ENCODE measurements at places on chromosomes 11 and 22. TPM values are rescaled to one million over a fixed set of nuclear protein-coding genes. Genes with fewer than 3 reads are reported as not detected.

ARRB1 gene
- total RNA-seq, result 56.5 TPM

SLC5A1 gene
- total RNA-seq, result not detected

MS4A6A gene
- not detected for total RNA-seq

CYB5R2 gene
- total RNA-seq, result 15.1 TPM

- no peak for DNase-seq
These were observed 176.7 kb upstream of the TENM4 start for GRCh38 chr11:79617561-79617960.

GRCh38 chr11:130418756-130419155 is 9.7 kb downstream of the ADAMTS8 start:
- no peak for DNase-seq

- DNase-seq, result no peak
These were observed 423.0 kb downstream of the TENM4 start for GRCh38 chr11:79017811-79018210.

GRCh38 chr11:45062974-45063635 is 83.3 kb upstream of the PRDM11 start:
- DNase-seq, result no peak

DNA sequence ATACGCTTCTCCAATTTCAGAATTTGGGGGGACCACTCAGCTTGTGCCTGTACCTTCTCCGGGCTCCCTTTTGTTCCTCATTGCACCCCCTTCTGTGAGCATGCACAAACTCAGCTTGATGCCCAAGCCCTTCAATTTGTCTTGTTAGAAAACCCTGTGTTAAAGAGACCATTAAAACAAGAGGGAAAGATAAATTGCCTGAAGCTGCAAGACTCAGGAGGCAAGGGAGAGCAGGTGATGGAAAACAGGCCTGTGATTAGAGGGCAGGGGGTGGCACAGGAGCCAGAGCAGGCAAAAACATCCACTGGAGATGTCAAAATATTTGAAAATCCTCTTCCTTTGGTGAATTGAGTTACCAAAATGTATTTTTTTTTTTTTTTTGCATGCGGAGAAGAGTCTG is 121.7 kb downstream of the MIAT start:
- no peak for DNase-seq
